ENCODE measurements at places on chromosomes 3 and 15.

DNA sequence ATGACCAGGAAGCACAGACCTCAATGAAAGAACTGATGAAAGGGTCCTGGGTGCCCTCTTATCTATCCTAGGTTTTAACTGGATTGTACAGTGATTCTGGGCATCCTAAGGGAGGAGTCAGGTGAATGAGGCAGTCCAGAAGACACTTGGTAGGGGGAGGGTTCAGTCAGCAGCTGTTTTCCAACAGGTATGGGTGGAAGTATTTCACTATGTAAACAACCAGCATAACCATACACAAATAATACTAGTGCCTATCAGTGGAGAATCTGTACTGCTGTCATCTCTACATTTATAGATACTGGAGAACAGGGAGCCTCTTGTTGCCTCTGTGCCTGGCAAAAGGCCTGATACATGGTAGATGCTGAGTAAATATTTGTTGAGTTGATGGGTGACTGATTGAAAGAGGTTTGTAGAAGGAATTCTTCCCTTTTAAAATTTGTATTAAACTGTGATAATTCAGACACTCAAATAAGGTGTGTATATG, 328.5 kb downstream of the RBMS3 start:
- DNase-seq: no peak

DNA sequence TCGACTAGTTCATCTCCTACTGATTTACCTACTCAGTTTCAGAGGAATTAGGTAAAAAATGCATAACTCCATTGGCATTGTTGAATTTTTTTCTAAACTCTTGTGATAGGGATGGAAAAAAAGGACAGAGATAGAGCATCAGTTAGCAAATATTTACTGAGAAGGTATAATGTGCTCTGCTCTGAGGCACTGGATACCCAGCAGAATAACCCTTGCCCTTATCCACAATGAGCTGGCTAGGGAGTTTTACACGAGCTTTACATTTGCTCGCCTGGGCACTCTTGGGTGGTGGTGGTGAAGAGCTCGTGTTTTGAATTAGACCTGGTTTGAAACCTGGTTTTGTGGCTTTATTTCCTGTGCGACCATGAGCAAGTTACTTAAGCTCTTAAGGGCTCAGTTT, 149.6 kb downstream of the RORA start:
- no peak for DNase-seq

- no peak for DNase-seq
Measured at GRCh38 chr15:100345438-100345837, 3.7 kb upstream of the ADAMTS17 start.

DNA sequence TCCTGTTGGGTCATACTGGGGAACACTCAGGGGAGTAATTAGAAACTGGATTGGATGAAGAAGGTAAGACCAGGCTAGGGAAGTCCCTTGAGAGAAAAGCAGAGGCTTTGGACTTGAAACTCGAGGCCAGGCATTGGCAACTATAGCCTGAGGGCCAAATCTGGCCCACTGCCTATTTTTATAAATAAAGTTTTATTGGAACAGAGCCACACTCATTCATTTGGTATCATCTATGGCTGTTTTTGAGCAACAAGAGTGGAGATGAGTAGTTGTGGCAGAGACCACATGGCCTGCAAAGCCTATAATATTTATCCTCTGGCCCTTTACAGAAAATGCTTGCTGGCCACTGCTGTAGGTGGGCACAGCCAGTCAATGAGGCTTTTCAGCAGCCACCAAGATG, 301.4 kb downstream of the UACA start:
- no peak for DNase-seq

- no peak for DNase-seq
Measured at GRCh38 chr3:195587406-195587805, 3.7 kb upstream of the APOD start.

DNA sequence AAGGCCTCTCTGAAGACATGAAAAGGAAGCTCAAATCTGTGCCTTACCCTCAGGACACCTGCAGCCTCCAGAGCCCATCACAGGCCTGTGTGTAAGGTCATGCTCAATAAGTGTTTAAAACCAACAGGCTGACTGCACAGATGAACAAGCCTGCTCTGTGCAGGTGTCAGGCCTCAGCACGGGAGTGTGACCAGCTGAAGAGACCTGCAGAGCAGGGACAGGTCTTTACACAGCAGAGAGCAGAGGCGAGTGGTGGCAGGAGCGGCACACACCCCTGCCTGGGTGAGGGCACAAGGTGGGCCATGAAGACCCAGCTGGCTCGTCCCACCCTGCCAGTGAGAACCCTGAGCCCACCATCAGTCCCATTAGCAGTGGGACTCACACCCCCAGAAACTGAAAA, 56.9 kb downstream of the ROPN1B start:
- DNase-seq: no peak

Data from NCI-H2081 (cell line).